Endothelial cell (in vitro differentiated cells): ENCODE measurements at places on chromosomes 16 and 17. TPM values are rescaled to one million over a fixed set of nuclear protein-coding genes. Genes with fewer than 3 reads are reported as not detected.

The CES3 gene
- total RNA-seq = 2.5 TPM

DNA sequence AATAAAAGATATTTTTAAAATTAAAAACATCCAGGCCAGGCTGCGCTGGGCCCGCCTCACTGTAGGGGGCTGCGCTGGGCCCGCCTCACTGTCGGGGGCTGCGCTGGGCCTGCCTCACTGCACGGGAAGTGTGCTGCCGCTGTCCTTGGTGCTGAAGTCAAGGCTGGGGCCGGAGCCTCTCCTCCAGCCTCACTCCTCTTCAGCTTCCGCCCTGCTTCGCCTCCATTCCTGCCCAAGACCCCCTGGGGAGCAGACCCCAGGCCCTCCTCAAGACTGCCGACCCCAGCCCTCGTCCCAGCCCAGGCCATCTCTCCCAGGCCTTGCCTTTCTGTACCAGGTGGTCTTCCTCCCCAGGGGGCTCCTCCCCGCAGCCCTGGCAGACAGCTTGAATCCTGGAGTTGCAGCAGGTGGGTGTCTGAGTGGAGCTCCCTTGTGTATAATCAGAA is 26.2 kb downstream of the ENDOV start:
- DNase-seq = peak; percentile 88

The CHST6 gene
- 5.3 TPM for total RNA-seq

- DNase-seq = no peak
Observed at GRCh38 chr16:4141604-4142003, 25.4 kb upstream of the ADCY9 start.

GRCh38 chr16:65546353-65546791 is 424.5 kb upstream of the CDH11 start:
- DNase-seq = no peak

DNA sequence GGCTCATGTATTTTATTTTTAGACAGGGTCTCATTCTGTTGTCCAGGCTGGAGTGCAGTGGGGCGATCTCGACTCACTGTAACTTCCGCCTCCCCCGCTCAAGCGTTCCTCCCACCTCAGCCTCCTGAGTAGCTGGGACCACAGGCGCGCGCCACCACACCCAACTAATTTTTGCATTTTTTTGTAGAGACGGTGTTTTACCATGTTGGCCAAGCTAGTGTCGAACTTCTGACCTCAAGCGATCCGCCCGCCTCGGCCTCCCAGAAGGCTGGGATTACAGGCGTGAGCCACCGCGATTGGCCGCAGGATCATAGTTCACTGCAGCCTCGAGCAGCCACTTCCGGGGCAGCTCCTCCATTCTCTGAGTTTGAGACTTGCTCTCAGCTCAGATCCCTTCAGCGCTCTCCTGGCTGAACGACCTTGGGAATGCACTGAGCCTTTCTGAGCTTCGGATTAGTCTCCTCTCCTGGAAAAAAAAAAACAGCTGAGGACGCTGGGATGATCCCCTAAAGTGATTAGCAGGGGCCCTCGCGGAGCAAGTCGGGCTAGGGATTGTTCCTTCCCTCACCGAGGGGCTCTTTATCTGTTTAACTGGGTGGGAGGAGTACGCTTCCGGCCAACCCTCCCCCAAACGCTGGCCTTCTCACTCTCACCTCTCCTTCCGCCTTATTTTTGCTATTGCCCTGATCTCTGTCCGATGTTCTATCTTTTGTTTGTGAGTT is 1.1 kb upstream of the PKMYT1 start:
- DNase-seq = no peak

The RASD1 gene
- total RNA-seq = 0.31 TPM

GRCh38 chr16:24272379-24272778 is 16.2 kb downstream of the CACNG3 start:
- DNase-seq = no peak

GRCh38 chr16:1655269-1655807 is 22.7 kb upstream of the JPT2 start:
- DNase-seq = no peak

GRCh38 chr17:28057731-28058246 is 15.3 kb downstream of the NLK start:
- no peak for DNase-seq

The ITGAL gene
- total RNA-seq = not detected

The TMEM235 gene
- total RNA-seq = 21.1 TPM

The MYH8 gene
- total RNA-seq = not detected

GRCh38 chr16:56589141-56590039 is at the start of gene MT3:
TSS of gene MT3 (plus strand) at chr16:56589528. CDS start at chr16:56589591, 63 bp downstream.
- no peak for DNase-seq

DNA sequence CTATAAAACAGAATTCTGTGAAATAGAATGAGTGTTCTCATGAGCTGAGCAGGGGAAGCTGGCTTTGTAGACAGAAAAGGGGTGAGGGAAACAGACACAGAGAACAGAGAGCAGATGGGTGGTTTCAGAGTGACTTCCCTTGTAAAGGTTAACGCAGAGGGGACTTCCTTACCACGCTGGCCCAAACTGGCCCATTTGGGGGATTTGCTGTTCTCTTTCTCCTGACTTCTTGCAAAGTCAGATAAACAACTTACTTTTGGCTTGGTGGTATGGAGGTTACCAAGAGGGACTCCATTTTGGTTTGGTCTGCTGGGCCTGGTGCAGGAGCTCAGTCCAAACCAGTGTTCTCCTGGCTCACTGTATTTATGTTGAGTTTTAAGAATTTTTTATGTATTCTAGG is 48.4 kb downstream of the SEC14L1 start:
- DNase-seq = no peak

- DNase-seq = no peak
Observed at GRCh38 chr16:87501117-87501516, 8.3 kb upstream of the ZCCHC14 start.

- DNase-seq = no peak
Observed at GRCh38 chr17:78117027-78117981, 11.3 kb downstream of the TMC6 start.

The ABCA10 gene
- 0.90 TPM for total RNA-seq
